ENCODE measurements at places on chromosomes 5 and 9.

GRCh38 chr5:58072300-58072965 is 387.5 kb downstream of the PLK2 start:
- no peak for DNase-seq

GRCh38 chr5:67019065-67019845 is 177.3 kb downstream of the CD180 start:
- DNase-seq: no peak

GRCh38 chr9:108119530-108120113 is 630.1 kb upstream of the KLF4 start:
- no peak for DNase-seq

- DNase-seq: peak; percentile 49
Measured at GRCh38 chr9:129586685-129587084, 34.2 kb downstream of the C9orf50 start.

- DNase-seq: no peak
Measured at GRCh38 chr9:77764894-77765780, 117.0 kb upstream of the GNA14 start.

DNA sequence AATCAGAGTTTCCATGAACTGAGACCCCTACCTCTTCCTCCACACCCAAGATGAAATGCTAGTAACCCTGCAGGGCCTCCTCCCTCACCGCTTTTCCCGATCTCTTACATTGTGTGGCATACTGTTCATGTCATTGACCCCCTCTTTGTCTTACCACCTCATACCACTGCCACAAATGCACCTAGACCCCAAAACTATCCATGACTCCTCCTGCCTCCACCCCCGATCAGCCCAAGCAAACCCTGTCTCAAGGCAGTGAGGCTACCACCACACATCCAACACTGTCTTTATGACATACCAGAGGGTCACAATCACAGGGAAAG is 55.7 kb downstream of the PLAC8L1 start:
- DNase-seq: no peak
